ENCODE measurements at places on chromosomes 7 and 10.

- DNase-seq = no peak
These were observed 57.4 kb upstream of the HECTD2 start for GRCh38 chr10:91352760-91353159.

GRCh38 chr7:82163586-82163985 is 280.0 kb downstream of the CACNA2D1 start:
- DNase-seq = no peak

DNA sequence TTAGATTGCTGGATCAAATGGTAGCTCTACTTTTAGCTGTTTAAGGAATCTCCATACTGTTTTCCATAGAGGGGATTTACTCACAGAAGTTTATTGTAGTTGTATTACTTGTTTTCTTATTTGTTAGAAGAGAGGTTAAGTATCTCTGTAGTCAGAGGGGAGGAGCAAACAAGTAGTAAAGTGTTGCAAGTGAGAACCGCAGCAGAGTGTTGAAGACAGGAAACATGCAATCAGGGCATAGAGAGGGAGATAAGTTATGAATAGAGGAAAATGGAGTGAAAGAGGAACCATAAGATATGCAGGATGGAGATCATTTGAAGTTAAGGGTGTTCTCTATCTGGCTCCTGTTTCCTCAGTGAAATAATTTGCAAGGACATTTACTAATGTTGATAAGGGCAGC is 331.4 kb upstream of the TMEM229A start:
- no peak for DNase-seq

GRCh38 chr10:111967547-111967946 is 216.0 kb downstream of the GPAM start:
- DNase-seq = no peak

GRCh38 chr10:103431902-103432301 is 20.3 kb downstream of the CALHM2 start:
- DNase-seq = no peak

All from activated CD4-positive, CD25-positive, alpha-beta regulatory T cell (primary cell).